NCI-H1092 treated with DMSO at 0.1 percent for 48 hours (cell line): ENCODE measurements at places on chromosomes 4 and X.

DNA sequence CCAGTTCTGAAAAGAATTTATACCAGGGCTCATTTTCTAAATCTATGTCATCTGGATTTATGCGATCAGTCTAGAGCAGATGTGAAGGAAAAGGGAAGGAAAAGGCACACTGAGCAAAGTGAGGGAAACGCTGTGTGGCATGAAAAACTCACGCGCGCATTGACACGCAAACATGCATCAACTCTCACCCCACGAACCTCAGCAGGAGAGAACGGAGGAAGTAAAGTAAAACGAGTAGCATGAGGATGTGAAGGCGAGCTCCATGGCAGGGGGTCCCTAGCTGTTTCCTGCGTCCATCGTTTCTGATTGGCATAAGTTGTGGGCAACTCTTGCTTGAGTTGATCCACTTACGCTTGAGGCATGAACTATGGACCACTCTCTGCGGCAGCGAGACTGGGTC lies 102.8 kb upstream of the PDLIM3 start:
- no peak for DNase-seq

DNA sequence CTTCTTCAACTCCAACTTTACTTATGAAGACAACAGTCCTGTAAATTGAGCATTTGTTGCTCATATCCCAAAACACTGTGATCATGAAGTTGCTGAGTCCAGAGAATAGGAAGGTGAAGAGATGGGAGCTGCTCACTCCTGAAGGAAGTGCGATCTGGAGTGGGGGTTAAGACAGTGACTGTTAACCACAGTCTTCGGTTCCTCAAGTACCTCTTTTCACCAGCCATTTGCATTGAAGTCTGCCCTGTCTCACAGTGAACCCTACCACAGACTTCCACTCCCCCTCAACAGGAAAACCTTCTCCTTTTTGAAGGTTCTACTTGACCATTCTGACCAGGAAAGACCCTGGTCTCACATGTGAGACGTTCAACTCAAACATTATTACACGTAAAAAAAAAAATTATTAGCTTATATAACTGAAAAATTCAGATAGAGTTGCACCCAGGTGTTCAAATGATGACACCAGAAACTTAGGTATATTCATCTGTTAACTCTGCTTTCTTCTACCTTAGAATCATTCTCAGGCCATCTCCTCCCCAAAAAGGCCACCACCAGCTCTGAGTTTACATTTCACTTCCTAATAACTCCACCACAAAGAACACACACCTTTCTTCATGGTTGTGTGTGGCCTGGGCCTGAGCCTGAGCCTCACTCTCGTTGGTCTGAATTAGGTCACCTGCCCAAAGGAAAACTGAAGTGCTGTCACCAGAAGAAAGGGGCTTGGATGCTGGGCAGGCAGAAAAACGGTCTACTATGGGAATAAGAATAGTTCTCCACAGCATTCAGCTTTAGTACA lies 199.2 kb downstream of the DCTD start:
- DNase-seq: no peak

GRCh38 chr4:127238956-127239475 lies 393.7 kb upstream of the INTU start:
- no peak for DNase-seq

GRCh38 chr4:18138076-18138665 lies 116.6 kb upstream of the LCORL start:
- DNase-seq: no peak

DNA sequence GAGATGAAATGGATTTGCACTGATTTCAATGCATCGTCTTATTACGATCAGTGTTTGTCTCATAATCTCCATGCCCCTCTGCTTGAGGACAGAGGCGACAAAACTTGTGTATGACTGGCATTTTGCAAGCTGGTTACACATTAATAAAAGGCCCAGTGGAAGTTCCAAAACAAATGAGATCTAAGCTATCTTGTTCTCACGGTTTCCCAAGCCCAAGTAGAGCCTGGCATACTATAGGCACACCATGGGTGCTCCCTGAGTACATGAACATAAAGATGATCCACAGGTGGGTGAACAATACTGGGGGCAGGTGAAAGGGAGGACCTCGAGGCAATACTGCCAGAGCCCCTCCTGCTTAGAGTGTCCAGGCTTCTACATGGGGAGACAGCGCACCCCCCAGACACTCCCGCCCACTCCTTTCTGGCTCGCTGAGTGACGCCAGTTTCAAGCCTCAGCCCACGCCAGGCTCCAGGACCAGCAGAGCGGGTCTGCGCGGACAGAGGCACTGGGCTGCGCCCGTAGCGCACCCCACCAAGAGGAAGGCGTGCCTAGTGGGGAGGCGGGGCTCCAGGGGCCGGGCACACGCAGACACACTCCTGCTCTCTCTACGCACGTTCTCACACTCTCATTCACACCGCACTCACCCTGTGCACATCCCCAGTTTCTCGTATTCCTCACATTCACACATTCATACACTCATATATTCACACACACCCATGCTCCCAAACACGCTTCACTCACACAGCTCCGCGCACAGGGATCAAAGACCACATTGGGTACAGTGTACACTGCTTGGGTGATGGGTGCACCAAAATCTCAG lies 8.9 kb upstream of the GSX2 start:
- DNase-seq: peak; percentile 40

DNA sequence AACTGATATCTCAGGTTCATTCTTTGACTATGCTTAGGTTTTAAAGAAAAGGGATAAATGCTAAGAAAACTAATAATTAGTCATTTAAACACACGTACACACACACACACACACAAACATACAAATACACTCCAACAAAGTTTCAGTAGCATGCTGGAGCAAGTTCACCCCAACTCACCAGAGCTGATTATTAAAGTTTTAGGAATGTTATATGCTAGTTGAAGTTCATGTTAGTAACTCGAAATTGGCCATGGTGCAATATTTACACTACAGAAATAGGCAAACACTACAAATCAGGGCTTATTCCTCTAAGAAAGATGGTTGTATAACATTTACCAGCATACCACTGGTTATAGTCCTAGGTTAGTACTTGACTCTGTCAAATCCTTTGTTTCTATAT lies 384.0 kb upstream of the DIPK2B start:
- DNase-seq: no peak

DNA sequence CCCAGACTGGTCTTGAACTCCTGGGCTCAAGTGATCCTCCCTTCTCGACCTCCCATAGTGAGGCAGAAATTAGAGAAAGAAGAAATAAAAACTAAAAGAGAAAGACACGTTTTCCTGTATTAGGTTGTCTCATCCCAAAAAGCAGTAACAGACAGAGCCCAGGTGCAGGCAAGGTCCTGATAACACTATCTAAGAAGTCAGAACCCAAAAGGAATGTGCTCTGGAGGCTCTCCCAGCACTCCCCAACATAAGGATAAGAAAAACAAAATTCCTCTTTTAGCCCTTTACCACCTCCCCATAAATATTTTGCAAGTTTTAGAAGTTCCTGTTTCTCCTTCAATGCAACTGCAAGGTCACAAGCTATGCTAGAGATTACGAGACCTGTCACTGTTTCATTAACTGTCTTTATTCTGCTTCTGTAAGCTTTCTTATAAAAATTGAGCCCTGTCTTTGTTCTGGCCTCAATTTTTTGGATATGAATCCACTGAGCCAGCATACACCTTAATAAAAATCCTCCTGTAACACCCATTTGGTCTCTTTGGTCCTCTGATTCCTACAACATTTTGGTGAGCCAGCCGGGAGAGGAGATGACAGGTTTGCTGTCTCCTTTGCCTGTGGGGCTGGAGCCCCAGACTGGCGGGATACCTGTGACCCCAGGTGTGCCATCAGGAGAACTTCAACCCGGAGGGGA lies 25.9 kb downstream of the LIAS start:
- no peak for DNase-seq

DNA sequence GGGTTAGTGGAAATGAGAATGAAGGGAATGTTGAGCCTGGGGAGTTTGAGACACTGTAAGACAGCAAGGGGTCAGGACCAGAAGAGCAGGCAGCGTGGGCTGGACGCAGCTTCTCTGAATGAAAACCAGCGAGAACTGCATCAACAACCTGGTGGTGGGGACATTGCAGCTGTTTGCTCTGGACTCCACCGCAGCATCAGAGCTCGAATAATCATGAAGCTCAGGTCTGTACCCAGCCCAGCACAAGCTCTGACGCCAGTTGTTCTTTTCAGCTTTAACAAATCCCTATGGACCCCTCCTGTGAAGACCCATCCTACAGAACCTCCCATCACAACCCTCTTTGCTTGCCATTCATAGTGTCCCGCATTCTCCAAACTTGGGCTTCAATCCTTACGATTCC lies 106.8 kb upstream of the PNPLA4 start:
- no peak for DNase-seq

GRCh38 chr4:110231869-110232268 lies 33.5 kb upstream of the ELOVL6 start:
- no peak for DNase-seq

- no peak for DNase-seq
These were observed 32.4 kb downstream of the CYTL1 start for GRCh38 chr4:4986841-4987240.

DNA sequence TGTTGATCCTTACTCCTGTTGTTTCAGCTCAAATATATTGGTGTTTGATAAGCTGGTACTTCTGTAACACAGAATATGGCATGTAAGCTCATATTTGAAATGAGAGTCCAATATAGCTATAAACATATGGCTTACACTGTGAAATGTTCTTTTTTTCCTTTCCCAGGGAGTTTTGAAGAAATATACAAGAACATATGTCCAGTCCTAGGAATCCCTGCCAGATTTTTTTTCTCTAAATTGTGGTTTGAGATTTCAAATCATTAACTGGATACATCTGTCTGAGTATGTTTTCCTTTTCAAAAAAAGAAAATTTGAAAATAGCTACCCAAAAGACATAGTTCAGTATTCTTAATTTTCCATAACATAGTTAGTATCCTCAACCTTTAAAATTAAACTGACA lies 60.2 kb downstream of the HMGB2 start:
- no peak for DNase-seq

GRCh38 chrX:14173873-14174272 lies 144.2 kb upstream of the GEMIN8 start:
- no peak for DNase-seq

DNA sequence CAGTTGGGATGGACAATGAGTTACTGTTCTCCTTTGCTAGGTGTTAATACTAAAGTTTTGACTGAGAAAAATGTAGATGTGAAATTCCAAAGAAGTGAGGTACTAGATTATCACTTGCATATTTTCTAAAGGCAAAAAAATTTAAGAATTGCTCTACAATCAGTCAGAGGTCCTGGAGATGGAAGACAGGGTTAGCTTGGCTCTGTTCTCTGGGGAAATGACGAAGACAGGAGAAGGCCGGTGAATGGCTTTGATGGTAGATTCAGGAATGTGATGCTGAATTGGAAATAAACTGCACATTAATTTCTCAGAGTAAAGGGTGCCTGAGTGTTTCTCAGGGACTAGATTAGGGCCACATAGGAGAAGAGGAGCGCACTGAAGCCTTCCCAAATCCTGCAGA lies 214.0 kb upstream of the LEF1 start:
- no peak for DNase-seq

- no peak for DNase-seq
These were observed 34.7 kb downstream of the RLIM start for GRCh38 chrX:74579597-74580198.

GRCh38 chrX:47611489-47611888 lies 8.2 kb downstream of the SYN1 start:
- no peak for DNase-seq

- peak; percentile 27 for DNase-seq
These were observed 646 bp downstream of the ABCB7 start for GRCh38 chrX:75155447-75155826.

DNA sequence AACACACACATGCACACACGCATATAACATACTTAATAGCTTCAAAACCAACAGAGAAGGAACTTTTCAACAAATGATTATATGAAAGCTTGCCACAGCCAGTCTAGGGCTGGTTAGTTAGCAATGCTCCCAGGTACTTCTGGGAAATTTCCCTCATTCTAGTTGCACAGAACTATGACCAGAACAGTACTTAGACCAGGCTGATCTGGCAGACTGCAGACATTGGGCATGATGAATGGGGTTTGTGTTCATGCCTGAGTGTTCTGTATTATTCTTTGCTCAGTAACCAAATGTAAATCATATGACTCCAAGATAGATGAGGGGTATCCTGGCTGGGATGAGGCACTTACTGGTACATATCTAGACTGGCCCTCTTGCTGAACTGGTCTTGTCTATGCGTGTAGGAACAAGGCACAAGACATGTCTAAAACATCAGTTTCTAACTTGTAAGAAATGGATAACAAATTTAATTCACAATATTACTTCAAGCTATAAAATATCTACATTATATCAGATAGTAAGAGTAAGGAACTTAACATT lies 50.3 kb upstream of the GEMIN8 start:
- DNase-seq: no peak

DNA sequence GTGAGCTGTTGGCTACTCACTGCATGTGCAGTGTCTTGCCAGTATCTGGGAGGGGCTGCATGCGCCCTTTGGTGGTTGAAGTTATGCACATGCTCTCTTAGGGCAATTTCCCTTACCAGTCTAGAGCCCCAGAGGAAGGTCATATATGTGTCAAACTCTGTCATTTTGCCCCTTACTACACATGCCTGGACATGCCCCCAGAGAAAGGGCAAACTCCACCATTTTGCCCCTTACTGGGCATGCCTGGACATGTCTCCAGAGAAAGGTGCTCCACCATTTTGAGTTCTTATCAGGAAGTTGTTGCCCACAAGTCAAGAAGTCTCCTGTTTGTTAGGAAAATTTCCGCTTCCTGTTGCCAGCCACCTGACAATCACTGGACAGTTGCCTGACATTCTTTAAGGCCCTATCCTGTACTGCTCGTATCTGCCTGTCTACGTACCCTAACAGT lies 56.4 kb upstream of the PLAC8 start:
- DNase-seq: no peak

DNA sequence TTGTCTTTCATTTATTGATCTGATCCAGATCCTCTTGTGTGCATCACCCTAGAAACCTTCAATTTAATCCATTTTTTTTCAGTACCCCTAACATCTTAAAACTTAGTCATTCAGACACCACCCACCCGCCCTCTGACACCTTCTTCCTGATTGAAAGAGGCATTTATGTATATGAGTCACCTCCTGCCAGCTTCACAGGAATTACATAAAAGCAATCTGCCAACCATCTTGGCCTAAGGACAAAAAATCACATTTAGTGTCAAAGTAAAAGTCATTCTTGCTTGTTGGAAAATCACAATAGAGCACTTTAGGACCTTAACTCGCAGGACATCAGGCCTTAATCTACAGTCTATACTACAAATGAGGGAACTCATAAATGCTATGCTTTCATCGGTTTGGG lies 52.1 kb downstream of the NDST3 start:
- DNase-seq: no peak

GRCh38 chr4:27720010-27720766 lies 859.5 kb downstream of the STIM2 start:
- no peak for DNase-seq
